A673 (cell line): ENCODE measurements at places on chromosomes 2 and 18. TPM values are rescaled to one million over a fixed set of nuclear protein-coding genes. Genes with fewer than 3 reads are reported as not detected.
A peak's percentile ranks its signal among the peaks of the same experiment; 100 is the strongest.

GRCh38 chr18:10055125-10055750 lies 141.4 kb downstream of the VAPA start:
- H3K4me3 ChIP-seq = no peak overlapping the region
- peaks cover 34% of the 10 kb centered on the region for H3K4me1 ChIP-seq
- DNase-seq = no peak
- no peaks in the 10 kb centered on the region for H3K27me3 ChIP-seq
- H3K36me3 ChIP-seq = no peaks in the 10 kb centered on the region
- no peak overlapping the region for H3K27ac ChIP-seq

- no peaks in the 10 kb centered on the region for H3K27me3 ChIP-seq
- peak overlapping the region; percentile 39 for H3K27ac ChIP-seq
- no peak overlapping the region for H3K4me3 ChIP-seq
Observed at GRCh38 chr2:65576861-65577601, 144.6 kb upstream of the SPRED2 start.

- DNase-seq = no peak
- peaks cover 8% of the 10 kb centered on the region for H3K4me1 ChIP-seq
- no peak overlapping the region for H3K27ac ChIP-seq
- H3K27me3 ChIP-seq = no peaks in the 10 kb centered on the region
- no peaks in the 10 kb centered on the region for H3K36me3 ChIP-seq
Observed at GRCh38 chr2:240300261-240300821, 135.1 kb upstream of the GPC1 start.

Gene GKN2
- total RNA-seq = not detected in 2 replicates

Gene ALS2
- total RNA-seq = 40.8 and 56.1 TPM in 2 replicates

- no peaks in the 10 kb centered on the region for H3K36me3 ChIP-seq
- peaks cover 6% of the 10 kb centered on the region for H3K4me1 ChIP-seq
- no peak overlapping the region for H3K27ac ChIP-seq
Observed at GRCh38 chr2:23944527-23944926, 4.3 kb downstream of the UBXN2A start.

Gene SLC4A5
- total RNA-seq = 0.94 and 1.8 TPM in 2 replicates

Gene TET3
- 26.3 and 28.7 TPM in 2 replicates for total RNA-seq

- no peak for DNase-seq
- H3K4me1 ChIP-seq = peaks cover 8% of the 10 kb centered on the region
- H3K27ac ChIP-seq = no peak overlapping the region
- no peaks in the 10 kb centered on the region for H3K36me3 ChIP-seq
- no peaks in the 10 kb centered on the region for H3K27me3 ChIP-seq
Observed at GRCh38 chr2:60742419-60742818, 13.6 kb upstream of the PAPOLG start.

DNA sequence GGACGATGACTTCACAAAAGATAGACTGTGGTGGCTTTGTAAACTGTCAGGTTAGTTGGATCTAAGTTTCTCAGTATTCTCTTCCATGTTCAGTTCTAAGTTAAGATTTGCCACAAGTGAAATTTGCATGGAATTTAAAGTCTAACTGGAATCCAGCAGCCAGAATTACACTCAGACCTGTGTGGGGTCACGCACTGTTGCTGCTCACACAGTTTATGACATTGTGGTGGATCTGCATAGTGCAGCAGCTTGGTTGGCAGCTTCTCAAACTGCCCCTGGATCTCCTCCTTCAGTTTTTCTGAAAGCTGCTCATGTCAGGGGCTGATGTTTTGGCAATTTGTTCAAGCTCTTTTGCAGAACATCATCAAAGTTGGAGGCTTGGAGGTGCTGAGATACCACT lies 228.1 kb upstream of the KCNJ3 start:
- DNase-seq = no peak
- H3K4me3 ChIP-seq = no peak overlapping the region
- H3K27me3 ChIP-seq = no peaks in the 10 kb centered on the region
- H3K4me1 ChIP-seq = no peaks in the 10 kb centered on the region
- H3K27ac ChIP-seq = no peak overlapping the region
- no peaks in the 10 kb centered on the region for H3K36me3 ChIP-seq

GRCh38 chr2:158999458-158999857 lies 31.0 kb downstream of the TANC1 start:
- no peak overlapping the region for H3K27ac ChIP-seq
- H3K4me3 ChIP-seq = no peak overlapping the region
- no peaks in the 10 kb centered on the region for H3K27me3 ChIP-seq
- H3K36me3 ChIP-seq = no peaks in the 10 kb centered on the region
- peaks cover 17% of the 10 kb centered on the region for H3K4me1 ChIP-seq

Gene CYB5A
- total RNA-seq = 38.7 and 39.2 TPM in 2 replicates

Gene ALPI
- not detected in 2 replicates for total RNA-seq

DNA sequence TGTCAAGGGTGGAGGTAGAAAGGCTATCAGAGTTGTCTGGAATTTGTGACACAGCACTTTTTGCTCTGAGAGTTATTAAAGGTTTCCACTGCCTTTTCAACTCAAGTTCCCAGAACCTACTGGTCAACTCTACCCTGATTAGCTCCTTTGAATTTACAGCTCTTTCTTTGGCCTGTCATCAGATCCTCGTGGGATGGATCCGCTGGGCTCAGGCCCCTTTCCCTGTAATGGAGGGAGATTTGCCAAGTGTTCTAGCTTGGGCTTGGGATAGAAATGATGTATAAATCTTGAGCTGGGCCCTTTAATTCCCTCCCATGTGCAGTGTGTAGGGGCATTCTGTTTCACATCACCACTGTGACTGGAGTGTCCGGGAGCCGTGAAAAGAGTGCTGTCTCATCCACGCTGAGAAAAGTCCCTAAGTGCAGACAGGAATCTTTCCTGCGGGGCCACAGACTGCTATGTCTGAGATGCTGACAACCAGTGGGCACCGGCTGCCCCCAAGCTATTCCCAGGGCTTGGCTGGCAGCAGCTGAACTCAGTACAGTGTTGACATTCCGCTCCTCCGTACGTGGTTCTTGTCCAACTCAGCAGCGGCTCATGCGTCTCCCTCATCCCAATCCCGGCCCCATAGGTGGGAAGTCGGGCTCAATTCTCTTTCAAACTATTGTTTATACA lies 46.9 kb upstream of the ARHGAP28 start:
- H3K27ac ChIP-seq = no peak overlapping the region
- no peaks in the 10 kb centered on the region for H3K4me1 ChIP-seq
- no peak overlapping the region for H3K4me3 ChIP-seq
- no peaks in the 10 kb centered on the region for H3K36me3 ChIP-seq

DNA sequence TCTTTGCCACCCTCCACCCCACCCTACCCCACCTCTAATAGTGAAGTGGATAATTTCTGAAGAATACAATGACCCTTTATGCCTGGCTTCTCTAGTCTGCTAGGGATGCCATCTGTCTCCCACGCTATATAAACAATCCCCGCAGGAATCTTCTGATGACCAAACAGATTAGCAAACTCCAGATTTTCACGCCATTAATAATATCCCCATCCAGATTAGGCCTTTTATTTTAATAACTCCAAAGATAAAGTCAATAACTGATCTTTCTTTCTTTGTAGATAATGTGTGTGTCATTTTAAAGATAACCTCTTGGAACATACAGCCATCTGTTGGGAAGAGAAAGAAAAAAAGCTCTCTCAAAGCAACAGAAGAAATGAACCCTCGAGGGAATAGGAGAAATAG lies 47.9 kb upstream of the CCDC150 start:
- H3K4me1 ChIP-seq = no peaks in the 10 kb centered on the region
- H3K4me3 ChIP-seq = no peak overlapping the region
- DNase-seq = no peak
- H3K36me3 ChIP-seq = no peaks in the 10 kb centered on the region
- peaks cover 18% of the 10 kb centered on the region for H3K27me3 ChIP-seq

DNA sequence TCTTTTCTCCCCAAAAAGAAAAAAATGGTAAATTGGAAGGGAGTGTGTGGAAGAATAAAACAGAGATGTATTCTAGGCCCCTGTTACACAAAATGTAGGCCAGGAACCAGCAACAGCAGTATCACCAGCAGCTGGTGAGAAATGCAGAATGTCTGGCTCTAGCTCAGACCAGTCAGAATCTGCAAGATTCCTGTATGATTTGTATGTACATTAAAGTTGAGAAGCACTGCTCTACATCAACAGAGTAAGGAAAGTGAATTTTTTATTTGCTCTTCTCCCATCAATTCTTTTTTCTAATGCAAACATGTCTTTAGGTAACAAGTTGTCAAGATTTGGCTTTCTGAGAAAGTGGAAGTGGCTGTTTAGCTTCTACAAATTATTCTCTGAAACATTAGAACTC lies 235.4 kb upstream of the FANCL start:
- no peaks in the 10 kb centered on the region for H3K4me1 ChIP-seq
- no peak for DNase-seq
- no peaks in the 10 kb centered on the region for H3K36me3 ChIP-seq
- no peaks in the 10 kb centered on the region for H3K27me3 ChIP-seq

Gene ASB18
- total RNA-seq = not detected in 2 replicates

Gene COL5A2
- total RNA-seq = 90.7 and 92.2 TPM in 2 replicates

Gene CTAGE1
- total RNA-seq = not detected in 2 replicates

Gene CENPO
- total RNA-seq = 61.9 and 69.4 TPM in 2 replicates

DNA sequence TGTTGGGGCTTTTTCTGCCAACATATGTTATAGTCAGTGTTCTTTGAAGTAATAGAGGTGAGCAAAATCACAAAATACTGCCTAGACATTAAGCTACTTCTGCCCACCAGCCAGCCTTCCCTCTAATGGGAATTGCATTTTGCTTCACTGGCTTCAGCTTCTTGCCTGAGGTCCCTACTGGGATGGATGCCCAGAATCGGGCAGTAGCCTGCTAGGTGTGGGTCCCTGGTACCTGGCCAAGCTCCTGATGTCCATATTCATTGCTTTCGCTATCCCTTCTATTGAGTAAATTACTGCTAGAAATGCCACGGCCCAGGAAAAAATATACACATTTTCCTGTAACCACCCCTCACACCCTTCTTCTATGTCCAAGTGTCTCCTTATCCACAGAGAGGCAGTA lies 27.0 kb downstream of the CRYGD start:
- H3K27ac ChIP-seq = no peak overlapping the region
- no peaks in the 10 kb centered on the region for H3K4me1 ChIP-seq

Gene UGT1A3
- total RNA-seq = not detected in 2 replicates

Gene TBR1
- 0.17 and 0.44 TPM in 2 replicates for total RNA-seq

Gene GYPC
- 0.75 TPM in 1 of 2 replicates, not detected in the other for total RNA-seq

Gene THSD7B
- total RNA-seq = not detected in 2 replicates

Gene DSEL
- 24.9 and 30.8 TPM in 2 replicates for total RNA-seq

Gene C2orf42
- total RNA-seq = 15.3 and 17.0 TPM in 2 replicates

Gene GAL3ST2
- 5.0 and 5.3 TPM in 2 replicates for total RNA-seq

Gene ADRA2B
- 0.11 TPM in 1 of 2 replicates, not detected in the other for total RNA-seq

GRCh38 chr18:57982372-57983021 lies 61.5 kb upstream of the NEDD4L start:
- DNase-seq = no peak
- peaks cover 11% of the 10 kb centered on the region for H3K4me1 ChIP-seq
- no peak overlapping the region for H3K4me3 ChIP-seq
- H3K36me3 ChIP-seq = no peaks in the 10 kb centered on the region
- H3K27me3 ChIP-seq = no peaks in the 10 kb centered on the region

DNA sequence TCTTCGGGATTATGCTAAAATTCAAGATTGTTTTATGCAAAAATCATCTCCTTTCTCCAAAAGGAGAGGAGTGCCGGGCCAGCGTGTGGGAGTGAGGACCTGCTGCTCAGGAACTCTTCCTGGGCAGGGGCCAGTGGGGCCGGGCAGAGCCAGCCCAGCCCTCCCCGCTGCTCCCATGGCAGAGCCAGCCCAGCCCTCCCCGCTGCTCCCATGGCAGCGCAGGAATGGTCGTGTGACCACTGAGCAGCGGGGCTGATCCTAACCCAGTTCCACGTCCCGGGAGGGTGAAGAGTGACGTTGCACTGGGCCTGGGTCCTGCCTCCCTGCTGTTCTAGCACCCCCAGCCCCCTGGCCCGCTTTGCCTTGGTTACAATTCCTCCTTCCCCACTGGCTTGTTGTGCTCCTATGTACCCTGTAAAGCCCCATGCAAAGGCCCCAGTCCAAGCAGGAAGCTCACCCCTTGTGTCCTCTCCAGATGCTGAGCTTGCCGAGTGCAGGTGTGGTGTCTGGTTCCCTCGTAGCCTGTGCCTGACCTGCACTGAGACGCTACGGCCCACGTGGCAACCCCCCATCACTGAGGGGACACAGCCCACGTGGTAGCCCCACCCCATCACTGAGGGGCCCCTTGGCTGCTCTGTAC lies 11.4 kb upstream of the NEU4 start:
- no peak for DNase-seq
- H3K27me3 ChIP-seq = no peaks in the 10 kb centered on the region
- no peaks in the 10 kb centered on the region for H3K36me3 ChIP-seq
- peaks cover 4% of the 10 kb centered on the region for H3K4me1 ChIP-seq

GRCh38 chr2:65103013-65103715 lies 26.7 kb downstream of the RAB1A start:
- no peaks in the 10 kb centered on the region for H3K27me3 ChIP-seq
- H3K4me1 ChIP-seq = no peaks in the 10 kb centered on the region
- peaks cover 39% of the 10 kb centered on the region for H3K36me3 ChIP-seq
- DNase-seq = no peak
- no peak overlapping the region for H3K4me3 ChIP-seq

DNA sequence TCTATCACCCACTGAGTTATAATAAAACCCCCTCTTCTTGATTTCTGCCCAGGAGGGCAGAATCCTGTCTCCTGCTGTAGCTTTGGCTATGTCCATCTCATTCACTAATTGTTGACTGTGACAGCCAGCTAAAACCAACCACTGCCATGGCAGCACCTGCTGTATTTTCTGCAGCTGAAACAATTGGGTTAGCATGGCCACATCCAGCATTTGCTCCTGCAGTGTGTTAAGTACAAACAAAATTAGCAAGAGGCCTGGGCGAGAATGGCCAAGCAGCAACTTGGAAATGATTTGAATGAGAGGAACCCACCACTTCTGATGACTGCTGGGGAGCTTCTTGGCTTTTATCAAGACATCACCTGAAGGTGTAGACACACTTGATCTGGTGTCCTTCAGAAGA lies 89.4 kb upstream of the LRRTM1 start:
- no peaks in the 10 kb centered on the region for H3K4me1 ChIP-seq
- no peaks in the 10 kb centered on the region for H3K36me3 ChIP-seq
- no peak overlapping the region for H3K27ac ChIP-seq
- H3K4me3 ChIP-seq = no peak overlapping the region
- no peaks in the 10 kb centered on the region for H3K27me3 ChIP-seq
- no peak for DNase-seq

- H3K27me3 ChIP-seq = no peaks in the 10 kb centered on the region
- no peak overlapping the region for H3K4me3 ChIP-seq
- H3K36me3 ChIP-seq = peaks cover 22% of the 10 kb centered on the region
- peaks cover 4% of the 10 kb centered on the region for H3K4me1 ChIP-seq
Observed at GRCh38 chr2:215356948-215357461, 45.1 kb downstream of the ATIC start.

DNA sequence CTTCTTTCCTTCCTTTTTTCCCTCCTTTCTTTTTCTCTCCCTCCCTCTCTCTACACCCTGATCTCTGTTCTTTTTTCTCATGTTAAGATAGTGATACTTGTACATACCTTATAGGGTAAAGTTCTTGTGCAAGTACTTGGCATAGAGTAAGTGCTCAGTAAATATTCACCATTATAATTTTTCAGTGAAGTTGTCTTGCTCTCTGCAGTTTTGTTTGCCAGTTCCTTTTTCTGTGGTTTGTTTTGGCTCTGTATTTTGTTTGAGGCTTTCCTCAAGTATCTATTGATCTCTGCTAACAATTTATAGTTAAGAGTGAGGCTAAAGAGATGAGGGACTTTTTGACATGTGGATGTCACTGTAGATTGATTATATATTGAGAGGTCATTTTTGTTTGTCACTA lies 48.0 kb downstream of the MTX2 start:
- DNase-seq = no peak
- no peaks in the 10 kb centered on the region for H3K36me3 ChIP-seq
- no peak overlapping the region for H3K4me3 ChIP-seq
- no peaks in the 10 kb centered on the region for H3K4me1 ChIP-seq
